ENCODE measurements at places on chromosomes 5 and 9. TPM values are rescaled to one million over a fixed set of nuclear protein-coding genes. Genes with fewer than 3 reads are reported as not detected.

DNA sequence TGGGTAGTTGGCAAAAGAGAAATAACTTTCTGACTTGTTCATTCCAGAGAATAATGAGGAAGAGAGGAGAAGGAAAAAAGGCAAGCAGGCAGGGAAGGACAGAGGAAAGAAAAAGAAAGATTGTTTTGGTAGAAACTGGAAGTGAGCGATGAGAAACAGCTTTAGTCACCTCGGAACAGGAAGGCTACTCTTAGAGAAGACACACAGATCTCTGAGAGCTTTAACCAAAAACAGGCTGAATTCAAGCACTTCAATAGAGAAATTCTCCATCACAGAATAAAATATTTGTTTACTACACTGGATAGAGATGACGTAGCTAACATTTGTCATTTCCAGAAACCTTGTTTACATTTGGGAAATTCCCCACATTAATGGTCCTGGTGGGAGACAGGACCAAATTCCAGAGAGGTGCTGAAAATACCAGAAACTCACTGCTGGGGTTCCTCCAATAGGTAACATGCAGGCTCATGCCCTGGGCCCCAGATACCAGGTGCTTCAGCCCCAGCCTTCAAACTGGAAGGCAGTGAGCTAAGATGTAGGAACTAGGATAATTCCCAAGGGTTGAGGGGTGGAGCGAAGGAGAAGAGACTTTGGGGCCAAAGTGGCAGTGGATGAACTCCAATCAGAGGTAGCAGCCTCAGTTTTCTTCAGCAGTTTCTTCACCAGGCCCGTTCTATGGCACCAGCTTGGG lies 227.7 kb upstream of the GRAMD2B start:
- DNase-seq: no peak

- DNase-seq: no peak
These were observed 48.6 kb downstream of the UBE2QL1 start for GRCh38 chr5:6497262-6497661.

- DNase-seq: no peak
These were observed 282.7 kb downstream of the GAS1 start for GRCh38 chr9:86664603-86665002.

GRCh38 chr5:65672796-65673195 lies 48.0 kb downstream of the SHLD3 start:
- DNase-seq: no peak

- DNase-seq: no peak
These were observed 1.1 kb upstream of the SH3TC2 start for GRCh38 chr5:149063896-149064478.

- no peak for DNase-seq
These were observed 31.2 kb upstream of the AFAP1L1 start for GRCh38 chr5:149240354-149240998.

DNA sequence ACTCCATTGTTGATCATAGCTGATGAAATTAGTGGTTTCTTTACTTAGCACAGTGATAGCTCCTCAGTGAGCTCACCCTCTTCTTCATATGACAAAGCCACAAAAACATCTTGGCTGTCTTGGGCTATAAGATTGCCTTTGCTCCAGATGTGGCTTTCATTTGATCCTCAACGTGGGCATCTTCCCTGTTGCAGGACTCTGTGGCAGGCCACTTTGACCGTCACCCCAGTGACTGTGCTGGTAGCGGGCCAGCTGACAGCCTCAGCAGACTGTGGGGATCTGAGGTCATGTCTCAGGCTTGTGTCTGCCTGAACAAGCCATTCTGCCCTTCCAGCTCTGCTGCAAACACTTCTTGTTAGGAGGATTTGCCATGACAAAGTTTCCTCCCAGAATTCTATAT lies 422.2 kb downstream of the NR2F1-AS1 start:
- DNase-seq: no peak

DNA sequence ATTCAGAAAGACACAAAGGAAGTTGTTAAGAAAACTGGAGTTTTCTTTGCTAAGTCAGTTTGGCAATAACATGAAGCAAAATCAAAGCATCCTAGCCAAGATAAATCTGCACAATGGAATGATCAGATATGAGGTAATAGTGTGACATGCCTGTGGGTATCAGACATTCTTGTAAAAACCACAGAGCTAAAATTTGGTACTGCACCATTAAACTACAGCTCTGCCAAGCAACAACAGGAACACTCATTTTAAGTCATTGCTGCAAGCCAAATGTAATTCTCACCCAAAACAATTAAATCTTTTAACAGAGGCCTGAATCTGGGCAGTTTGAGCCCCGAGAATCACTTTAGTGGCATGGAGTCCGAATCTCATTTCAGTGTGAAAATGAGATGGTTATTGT lies 96.6 kb downstream of the VCAN start:
- DNase-seq: peak; percentile 16

DNA sequence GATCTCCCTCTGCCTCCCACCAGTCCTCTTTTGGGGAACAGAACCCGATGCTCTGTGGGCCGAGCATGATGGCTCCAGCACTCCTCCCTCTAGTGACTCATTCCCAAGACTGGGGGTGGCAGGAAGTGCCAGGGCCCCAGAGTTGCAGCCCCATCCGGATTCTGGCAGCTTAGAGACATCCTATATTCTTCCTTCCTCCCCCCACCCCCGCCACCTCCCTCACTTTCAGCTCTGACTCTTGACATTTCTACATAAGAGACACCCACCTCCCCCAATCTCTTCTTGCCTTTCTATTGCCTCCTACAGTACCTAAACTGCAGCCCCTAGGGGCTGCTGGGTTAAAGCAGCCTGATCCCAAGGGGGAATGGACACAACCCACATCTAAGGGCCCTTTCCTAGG lies 47.1 kb upstream of the MATR3 start:
- no peak for DNase-seq

- no peak for DNase-seq
These were observed 8.5 kb downstream of the GOLPH3 start for GRCh38 chr5:32165597-32165996.

- no peak for DNase-seq
These were observed 143.8 kb downstream of the PAPPA start for GRCh38 chr9:116297346-116297745.

DNA sequence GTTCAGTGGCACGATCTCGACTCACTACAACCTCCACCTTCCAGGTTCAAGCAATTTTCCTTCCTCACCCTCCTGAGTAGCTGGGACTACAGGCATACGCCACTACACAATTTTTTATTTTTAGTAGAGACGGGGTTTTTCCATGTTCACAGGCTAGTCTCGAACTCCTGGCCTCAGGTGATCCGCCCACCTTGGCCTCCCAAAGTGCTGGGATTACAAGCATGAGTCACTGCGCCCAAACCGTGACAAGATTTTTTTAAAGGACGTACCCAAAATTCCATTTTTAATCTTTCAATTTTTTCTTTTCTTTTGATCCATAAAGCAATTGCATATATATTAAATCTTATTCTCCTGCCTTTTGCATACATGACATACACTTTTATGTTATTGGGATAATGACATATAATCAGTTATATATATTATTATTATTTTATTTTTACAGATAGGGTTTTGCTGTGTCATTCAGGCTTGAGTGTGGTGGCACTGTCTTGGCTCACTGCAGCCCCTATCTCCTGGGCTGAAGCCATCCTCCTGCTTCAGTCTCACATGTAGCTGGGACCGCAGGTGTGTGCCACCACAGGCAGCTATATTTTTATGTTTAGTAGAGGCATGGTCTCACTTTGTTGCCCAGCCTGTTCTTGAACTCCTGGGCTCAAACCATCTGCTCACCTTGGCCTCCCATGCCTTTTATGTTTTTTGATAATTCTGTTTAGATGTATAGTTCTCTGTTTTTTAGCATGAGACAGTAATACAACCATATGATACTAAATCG lies 71.9 kb downstream of the RAB24 start:
- no peak for DNase-seq

- DNase-seq: no peak
These were observed 13.6 kb downstream of the CMBL start for GRCh38 chr5:10293907-10294662.

- DNase-seq: peak; percentile 8
These were observed 140.7 kb downstream of the GNA14 start for GRCh38 chr9:77507212-77507961.

DNA sequence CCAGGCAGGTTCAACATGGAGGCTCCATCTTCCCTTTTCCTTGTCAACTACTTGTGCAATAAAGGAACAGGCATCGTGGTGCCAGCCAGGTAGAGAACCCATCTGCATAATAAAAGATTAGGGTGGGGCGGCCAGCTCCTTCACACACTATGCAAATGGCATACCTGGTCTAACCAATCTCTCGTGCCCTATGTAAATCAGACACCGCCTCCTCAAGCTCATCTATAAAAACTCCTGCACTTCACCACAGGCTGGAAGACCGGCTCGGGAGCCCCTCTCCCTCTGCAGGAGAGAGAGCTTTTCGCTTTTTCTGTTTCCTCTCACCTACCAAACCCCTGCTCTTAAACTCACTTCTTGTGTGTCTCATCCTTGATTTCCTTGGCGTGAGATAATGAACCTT lies 244.3 kb upstream of the PUM3 start:
- DNase-seq: no peak

LCN12 gene
- total RNA-seq: 16.8 TPM

TXNDC15 gene
- 89.4 TPM for total RNA-seq

TEK gene
- 20.0 TPM for total RNA-seq

PCDHAC1 gene
- 2.8 TPM for total RNA-seq

PNPLA7 gene
- total RNA-seq: 25.2 TPM
